Activated T-cell treated with anti-CD3 and anti-CD28 coated beads, Interleukin-2, amount 50 U/mL, for 48 hours (primary cell): ENCODE measurements at places on chromosomes 4 and X.

- no peak for DNase-seq
Observed at GRCh38 chr4:40811956-40812355, 62.2 kb downstream of the NSUN7 start.

- no peak for DNase-seq
Observed at GRCh38 chr4:124590480-124590879, 122.1 kb downstream of the ANKRD50 start.

GRCh38 chrX:21376636-21377035 is 2.4 kb downstream of the CNKSR2 start:
- DNase-seq: no peak

- no peak for DNase-seq
Observed at GRCh38 chr4:41267997-41268396, 11.3 kb downstream of the UCHL1 start.

DNA sequence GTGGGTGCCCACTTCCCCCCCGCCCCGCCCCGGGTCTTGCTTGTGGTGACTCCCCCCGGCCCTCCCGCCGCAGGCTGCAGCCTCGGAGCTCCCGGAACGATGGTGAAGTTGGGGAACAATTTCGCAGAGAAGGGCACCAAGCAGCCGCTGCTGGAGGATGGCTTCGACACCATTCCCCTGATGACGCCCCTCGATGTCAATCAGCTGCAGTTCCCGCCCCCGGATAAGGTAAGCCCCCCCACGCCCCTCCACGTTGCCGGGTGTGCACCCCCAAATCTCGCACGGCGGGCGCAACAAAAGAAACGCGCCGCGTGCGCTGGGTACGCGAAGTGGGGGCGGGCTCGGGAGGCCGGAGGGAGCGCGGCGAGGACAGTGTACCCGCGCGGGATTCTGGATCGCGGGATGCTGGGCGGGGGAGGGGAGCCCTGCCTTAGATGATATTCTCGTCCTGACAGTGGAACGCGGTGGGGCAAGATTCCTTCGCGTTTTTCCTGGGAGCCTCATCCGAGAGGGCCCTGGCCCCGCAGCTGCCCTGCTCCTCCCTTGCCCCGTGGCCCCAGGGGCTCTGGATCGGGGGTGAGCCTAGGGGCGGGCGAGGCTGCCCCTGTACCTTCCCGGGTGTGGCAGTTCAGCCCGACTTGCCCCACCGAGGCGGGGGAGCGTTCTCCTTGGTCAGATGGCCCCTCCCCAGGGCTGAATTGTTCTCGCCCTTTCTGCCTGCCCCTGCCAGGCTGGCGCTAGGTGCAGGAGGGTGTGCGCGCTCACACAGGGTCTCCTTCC is 819 bp downstream of the NSG1 start:
- DNase-seq: peak; percentile 27

GRCh38 chr4:174265916-174266315 is 17.6 kb downstream of the FBXO8 start:
- no peak for DNase-seq

- DNase-seq: no peak
Observed at GRCh38 chr4:62952366-62952765, 1456.9 kb downstream of the TECRL start.

GRCh38 chr4:169682372-169683047 is 62.1 kb downstream of the CLCN3 start:
- DNase-seq: no peak

DNA sequence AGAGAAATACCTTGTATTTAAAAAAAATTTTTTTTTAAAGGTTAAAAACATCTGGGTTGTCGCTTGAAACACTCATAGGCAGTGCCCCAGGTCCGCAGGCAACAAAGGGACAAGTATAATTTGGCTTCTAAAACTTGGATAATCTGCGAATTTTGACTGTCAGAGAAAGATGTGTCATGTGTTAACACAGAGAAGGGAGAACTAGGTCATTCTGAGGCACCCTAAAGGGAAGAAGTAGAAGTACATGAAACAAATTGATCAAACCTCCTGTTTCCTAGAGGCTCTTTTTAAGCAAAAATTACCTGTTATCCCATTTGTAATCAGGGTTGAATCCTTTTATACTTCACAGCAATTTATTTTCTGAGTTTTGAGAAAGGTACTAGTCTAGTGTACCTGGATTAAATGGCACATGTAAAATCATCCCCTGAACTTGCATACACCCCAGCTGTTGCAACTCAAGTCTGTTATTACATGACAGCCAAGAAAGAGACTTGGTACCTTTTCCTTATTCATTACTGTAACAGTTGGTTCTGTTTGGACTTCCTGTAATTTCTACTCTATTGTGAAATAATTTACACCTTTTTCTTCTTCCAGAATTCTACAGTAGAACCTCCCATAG is 1.7 kb downstream of the SRD5A3 start:
- DNase-seq: no peak

DNA sequence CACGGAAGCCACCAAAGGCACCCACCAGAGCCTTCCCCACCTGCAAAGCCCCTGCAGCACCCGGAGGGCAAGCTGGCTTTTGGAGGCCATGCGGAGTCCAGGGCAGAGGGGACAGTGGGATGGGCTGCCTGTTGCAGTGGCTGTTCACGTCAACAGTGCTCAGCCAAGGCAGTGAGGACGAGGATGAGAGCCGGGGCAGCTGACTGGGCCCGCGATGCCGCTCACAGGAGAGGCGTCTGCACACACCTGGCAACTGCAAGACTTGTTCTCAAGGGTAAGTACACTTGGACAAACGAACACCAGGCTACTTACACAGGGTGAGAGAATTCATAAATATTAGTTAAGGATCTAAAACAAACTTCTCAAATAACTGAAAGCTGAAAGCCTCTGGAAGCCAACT is 19.6 kb downstream of the FGFR3 start:
- DNase-seq: no peak

DNA sequence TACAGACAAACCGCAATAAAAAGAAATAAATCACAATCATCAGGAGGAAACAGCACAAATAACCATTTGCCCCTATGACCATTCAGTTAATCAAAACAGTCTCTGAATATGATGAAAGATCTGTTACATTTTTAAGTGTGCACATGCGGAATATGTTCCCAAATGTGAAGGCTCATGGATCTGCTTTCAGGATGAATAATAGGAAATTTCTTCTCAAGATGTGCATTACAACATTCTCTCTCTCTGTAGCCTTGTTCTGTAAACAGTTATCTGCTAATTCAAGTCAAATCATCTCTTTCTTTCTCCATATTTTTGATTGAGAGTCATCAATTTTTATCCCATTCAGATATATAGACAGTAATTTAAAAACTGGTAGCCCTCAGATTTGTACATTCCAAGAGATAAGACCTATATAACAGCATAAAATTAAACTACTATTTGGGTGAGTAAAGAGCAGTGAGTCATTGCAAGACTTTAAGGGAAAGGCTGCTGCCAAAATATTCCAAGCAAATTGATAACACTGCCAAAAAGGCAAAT is 433.9 kb upstream of the ATOH1 start:
- no peak for DNase-seq

DNA sequence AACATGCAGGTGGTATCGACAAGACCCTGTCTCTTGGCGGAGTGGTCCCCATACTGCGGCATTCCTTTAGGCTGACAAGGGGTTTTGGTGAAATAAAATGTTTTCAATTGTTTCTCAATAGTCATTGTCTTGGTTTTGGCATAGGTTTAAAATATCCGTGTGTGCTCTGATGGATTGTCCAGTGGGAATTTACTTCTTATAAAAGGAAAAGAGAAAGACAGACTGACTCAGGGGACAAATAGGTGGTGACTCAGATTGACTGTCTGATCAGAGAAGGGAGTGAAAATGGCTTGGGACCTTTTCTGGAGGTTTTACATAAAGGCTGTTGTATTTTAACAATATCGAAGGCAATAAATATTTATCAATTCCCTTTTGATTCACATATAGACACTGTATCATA is 129.8 kb downstream of the SORBS2 start:
- DNase-seq: no peak

- DNase-seq: no peak
Observed at GRCh38 chr4:33998291-33998690, 2246.0 kb downstream of the ARAP2 start.

GRCh38 chr4:149202117-149202516 is 613.5 kb downstream of the IQCM start:
- no peak for DNase-seq

DNA sequence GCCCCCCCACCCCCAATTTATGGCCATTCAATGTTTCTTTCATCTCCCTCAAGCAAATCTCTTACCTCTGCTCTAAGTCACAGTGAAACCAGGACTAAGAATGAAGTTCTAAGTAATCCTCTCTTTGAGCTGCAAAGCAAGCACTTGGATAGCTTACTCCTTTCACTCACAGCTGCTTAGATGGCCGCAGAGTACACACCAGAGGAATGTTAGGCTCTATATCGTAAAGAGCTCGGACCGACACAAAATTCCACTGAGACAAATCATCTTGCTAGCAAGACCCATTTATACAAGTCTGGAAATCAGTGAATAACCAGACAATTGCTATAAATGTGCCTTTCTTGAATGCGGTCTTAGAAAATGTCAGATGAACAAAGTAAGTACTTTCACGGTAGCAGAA is 135.0 kb downstream of the IDS start:
- no peak for DNase-seq

- DNase-seq: peak; percentile 70
Observed at GRCh38 chr4:48129307-48130014, 4.6 kb downstream of the TXK start.

GRCh38 chrX:150202641-150203247 is 160.4 kb upstream of the MAMLD1 start:
- DNase-seq: no peak
